Hippocampal formation (tissue), 2 donors: ENCODE measurements at places on chromosomes 11 and 22.

DNA sequence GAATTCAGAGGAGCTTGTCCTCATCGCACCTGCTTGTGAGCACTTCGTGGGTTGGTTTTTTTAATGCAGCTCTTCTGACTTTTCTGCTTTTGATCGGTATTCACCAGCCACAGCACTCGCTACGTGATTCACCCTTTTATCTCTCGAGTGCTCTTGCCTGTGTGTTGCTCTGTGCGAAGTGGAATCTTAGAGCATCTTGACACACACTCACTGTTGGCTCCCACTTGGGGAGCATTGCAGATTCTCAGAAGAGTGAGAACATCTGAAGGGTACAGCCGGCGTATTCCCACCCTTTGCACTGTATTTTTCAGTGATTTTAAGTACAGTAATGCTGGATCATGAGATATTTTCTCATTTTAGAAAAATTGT lies 10.9 kb downstream of the TNNT3 start:
- DNase-seq = no peak

- DNase-seq = no peak
Measured at GRCh38 chr22:30432520-30432919, 7.0 kb downstream of the MTFP1 start.

GRCh38 chr11:2342557-2342956 lies 34.6 kb upstream of the CD81 start:
- no peak for DNase-seq

DNA sequence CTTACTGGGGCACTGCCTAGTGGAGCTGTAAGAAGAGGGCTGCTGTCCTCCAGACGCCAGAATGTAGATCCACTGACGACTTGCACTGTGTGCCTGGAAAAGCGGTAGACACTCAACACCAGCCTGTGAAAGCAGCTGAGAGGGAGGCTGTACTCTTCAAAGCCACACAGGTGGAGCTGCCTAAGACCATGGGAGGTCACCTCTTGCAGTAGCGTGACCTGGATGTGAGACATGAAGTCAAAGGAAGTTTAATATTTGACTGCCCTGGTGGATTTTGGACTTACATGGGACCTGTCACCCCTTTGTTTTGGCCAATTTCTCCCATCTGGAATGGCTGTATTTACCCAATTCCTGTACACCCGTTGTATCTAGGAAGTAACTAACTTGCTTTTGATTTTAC lies 196.6 kb upstream of the CTSC start:
- no peak for DNase-seq

DNA sequence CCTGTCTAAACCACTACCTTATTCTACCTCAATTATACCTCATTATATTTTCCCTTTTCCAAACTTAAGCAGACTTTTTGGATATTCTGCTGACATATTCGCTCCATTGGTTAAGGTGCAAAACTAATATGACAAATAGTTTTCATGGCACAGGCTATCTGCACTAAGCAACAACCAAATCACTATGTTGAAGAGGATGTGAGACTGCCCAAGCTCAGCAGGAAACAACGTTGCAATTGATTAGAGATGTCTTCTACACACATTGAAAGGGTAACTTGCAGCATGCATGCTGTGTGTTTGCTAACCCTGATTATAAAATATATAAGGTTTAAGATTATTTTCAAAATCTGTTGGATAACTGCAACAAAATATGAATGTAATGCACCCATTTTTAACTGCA lies 61.6 kb downstream of the STK33 start:
- no peak for DNase-seq

- DNase-seq = no peak
Measured at GRCh38 chr11:122149202-122149601, 33.2 kb upstream of the BLID start.

DNA sequence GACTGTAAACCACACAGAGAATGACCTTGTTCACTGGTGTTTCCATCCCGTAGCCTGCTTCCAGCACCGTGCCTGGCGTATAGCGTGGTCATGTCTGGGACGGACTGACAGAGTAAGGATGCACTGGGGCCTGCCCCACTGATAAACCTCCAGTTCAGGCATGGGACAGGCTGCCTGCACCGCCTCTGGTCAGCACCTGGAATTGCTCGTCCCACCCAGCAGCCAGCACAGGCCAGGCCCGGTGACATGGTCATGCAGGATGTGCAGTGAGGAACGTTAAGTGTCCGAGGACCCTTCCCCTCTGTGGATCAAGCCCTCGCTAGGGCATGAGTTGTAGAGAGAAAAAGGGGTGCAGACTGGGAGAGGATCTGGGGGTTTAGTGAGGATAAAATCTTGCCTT lies 44.8 kb downstream of the LMO1 start:
- no peak for DNase-seq

- DNase-seq = no peak
Measured at GRCh38 chr22:49350441-49351121, 477.1 kb downstream of the BRD1 start.

- DNase-seq = no peak
Measured at GRCh38 chr11:68020575-68020974, 9.9 kb upstream of the NDUFS8 start.

DNA sequence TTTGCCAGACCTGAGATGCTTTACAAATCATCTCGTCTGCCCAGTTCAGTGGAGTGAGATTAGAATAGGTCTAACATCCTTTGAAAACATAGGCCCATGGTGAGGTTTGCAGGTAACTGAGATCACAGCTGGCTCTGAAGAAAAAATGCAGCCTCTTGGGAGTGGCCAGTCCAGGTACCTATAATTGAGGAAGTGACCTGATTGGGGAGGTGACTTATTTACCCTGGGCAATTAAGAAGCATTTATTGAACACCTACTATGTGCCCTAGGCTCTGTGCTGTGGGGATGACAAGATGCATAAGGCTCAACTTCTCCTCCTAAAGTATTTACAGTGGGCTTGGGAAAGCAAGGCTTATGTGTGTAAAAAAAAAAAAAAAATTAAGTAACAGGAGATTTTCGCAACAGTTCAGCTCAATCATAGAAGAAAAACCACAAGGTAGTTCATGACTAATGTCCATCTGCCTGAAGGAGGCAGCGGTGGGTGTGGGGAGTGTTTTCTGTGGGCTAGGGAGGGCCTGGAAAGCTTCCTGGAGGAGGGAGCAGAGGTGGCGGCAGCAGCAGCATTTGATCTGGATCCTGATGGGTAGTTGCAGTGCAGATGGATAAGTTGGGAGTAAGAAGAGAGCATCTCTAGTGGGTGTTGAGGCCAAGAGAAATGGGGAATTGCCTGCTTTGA lies 16.1 kb downstream of the MICAL2 start:
- no peak for DNase-seq

GRCh38 chr11:111331711-111332479 lies 33.5 kb downstream of the POU2AF3 start:
- DNase-seq = no peak

DNA sequence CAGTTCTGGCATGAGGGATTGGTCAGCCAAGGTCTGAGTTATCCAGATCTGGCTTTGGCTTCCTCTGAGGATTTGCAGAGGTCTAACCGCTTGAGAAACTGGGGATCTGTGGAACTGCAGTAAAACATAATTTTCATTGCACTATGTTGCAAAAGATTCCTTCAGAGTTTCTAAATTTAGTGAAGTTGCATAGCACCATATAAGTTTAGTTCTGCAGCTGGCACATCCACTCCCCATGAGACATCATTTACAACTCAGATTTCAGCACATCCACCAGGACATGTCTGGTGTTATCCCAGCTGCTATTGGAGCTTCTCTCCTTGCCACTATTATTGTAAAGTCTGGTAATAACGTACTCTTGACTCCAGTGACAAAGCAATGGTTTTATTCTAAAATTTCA lies 181.5 kb downstream of the CWF19L2 start:
- no peak for DNase-seq

DNA sequence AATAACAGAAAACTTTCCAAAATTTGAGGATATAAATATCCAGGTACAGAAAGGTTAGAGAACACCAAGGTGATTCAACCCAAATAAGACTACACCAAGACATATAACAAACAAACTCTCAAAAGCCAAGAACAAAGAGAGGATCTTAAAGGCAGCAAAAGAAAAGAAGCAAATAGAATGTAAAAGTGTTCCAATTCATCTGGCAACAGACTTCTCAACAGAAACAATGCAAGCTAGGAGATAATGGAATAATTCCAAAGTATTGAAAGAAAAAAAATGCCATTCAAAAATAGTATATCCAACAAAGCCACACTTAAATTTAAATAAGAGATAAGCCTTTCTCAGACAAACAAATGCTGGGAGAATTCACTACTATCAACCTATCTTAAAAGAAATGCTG lies 153.0 kb upstream of the FAT3 start:
- DNase-seq = no peak

GRCh38 chr11:84243629-84244263 lies 957.6 kb upstream of the CCDC90B start:
- DNase-seq = no peak

DNA sequence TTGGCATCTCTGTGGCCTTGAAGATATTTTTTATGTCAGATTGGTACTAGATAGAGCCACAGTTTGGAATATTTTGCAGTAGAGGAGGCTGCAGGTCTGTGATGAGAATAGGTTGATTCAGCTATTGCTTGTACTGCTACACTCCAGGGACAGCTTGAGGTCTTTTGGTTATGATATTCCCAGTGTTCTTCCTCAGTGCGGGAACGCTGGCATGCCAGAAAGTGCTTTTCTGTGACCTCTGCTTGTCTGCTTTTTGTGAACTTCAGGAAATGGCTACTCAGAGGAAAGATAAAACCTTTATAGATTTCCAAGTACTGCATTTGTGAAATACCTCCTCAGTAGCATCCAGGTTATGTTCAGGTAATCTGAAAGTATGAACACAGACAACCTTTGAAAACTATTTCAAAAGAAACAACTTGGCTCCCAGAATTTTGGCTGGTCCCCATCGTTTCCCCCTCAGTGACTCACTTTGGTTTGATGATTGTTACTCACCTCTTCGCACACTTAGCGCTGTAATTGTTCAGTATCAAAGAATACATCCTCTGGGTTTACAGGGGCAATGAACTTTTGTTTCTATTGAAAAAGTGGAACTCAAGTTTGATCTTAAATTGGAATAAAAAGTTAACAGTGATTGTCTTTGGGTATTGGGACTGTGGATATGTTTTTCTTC lies 191.4 kb downstream of the HIPK3 start:
- DNase-seq = no peak

DNA sequence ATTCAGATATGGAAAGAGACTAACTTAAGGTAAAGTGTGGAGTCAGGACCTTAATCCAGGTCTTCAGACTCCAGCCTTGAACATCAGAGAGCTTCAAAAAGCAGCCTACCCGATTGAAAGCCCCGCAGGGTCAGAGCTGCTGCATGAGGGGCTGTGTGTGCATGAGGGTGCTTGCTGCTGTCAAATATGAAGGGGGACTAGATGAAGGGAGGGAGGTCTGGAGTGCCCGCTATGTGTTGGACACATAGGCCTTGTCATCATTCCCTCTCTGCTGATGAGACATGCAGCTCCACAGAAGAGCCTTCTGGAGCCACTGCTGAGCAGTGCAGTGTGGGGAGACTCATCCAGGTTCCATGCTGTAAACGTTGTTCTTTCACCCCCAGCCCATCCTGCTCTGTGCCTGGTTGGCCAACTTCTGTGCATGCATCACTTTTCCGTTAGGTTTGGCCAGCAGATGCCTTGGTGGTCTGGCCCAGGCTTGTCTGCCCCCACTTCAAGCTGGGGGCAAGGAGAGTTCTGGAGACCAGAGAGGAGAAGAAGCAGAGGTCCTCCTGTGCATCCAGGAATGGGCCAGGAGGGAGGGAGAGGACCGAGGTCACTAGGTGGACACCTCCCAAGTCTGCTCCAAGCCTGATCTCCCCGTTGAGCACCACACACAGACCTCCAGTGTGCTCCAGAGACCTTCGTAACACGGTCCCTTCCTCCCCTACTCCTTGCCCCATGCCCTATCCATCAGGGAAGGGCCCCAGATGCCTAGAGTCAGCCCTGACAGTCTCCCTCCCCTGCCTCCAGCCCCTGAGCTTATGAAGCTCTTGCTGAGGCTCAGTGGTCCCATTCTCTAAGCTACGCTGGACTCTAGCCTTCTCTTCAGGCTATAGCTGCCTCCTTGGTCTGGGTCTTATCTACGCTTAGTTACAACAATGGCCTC lies 32.0 kb downstream of the LRRC32 start:
- no peak for DNase-seq

GRCh38 chr11:112023104-112023503 lies 2.1 kb upstream of the DLAT start:
- DNase-seq = no peak

- no peak for DNase-seq
Measured at GRCh38 chr11:1218256-1218787, 4.5 kb upstream of the MUC5B start.

GRCh38 chr22:19448076-19448607 lies 631 bp upstream of the C22orf39 start:
- DNase-seq = no peak

- no peak for DNase-seq
Measured at GRCh38 chr11:20035701-20036601, 124.3 kb downstream of the DBX1 start.

DNA sequence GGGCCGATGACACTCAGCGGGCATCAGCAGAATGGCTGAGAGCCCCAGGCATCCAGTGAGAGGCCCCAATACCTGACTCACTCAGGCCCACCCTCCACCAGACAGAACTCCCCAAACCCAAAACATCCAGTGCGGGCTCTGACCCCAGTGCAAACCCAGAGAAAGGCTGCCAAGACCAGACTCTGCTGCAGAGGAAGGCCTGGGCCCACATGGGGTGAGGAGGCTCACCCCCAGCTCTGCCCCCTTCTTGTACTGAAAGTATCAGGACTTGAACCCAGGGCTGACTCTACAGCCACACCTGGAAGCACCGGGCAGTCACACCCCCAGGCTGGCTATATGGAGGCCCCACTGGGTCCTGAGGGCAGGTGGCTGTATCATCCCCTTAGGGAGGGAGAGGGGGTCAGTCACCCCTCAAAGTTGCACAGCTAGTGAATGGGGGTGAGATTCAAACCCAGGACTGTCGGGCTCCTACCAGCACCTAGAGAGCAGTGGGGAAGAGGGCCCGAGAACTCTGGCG lies 49.3 kb downstream of the IGLL1 start:
- DNase-seq = no peak

DNA sequence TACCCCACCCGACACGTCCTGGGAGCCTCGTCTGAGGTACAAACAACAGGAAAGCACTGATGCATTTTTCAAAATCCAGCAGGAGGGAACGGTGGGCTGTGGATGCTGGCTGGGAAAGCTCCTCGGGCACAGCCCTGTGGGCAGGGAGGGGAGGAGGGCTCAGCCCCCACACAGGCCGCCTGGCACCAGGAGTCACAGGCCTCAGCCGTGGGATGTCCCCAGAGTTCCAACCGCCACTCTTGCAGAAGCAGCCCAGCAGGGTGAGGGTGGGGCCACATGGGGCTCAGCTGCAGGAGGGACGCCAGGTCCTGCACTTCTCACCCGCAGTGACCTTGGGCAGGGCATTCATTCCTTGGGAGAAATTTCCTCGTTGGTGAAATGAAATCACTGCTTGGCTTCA lies 274.6 kb downstream of the BRD1 start:
- DNase-seq = no peak

DNA sequence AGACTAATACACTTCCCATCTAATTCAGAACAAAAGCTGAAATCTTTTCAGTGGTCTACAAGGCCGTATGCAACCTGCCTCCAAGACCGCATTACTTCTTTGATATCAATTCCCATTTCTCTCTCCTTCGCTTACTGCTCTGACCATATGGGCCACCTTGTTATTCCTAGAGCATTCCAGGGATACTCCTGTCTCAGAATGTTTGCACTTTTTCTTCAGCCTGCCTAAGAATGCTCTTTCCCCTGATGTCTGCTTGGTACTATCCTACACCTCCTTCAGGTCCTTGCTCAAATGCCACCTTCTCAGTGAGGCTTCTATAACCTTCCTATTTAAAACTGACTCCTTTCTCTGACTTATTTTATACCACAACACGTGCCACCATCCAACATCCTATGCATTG lies 71.2 kb downstream of the MAML2 start:
- no peak for DNase-seq
